ENCODE measurements at places on chromosomes 16 and 17.

- peak; percentile 91 for DNase-seq
These were observed at the start of gene GSE1 for GRCh38 chr16:85612801-85613603. Gene GSE1 (plus strand): TSS chr16:85613322. CDS start chr16:85613392, 70 bp downstream.

DNA sequence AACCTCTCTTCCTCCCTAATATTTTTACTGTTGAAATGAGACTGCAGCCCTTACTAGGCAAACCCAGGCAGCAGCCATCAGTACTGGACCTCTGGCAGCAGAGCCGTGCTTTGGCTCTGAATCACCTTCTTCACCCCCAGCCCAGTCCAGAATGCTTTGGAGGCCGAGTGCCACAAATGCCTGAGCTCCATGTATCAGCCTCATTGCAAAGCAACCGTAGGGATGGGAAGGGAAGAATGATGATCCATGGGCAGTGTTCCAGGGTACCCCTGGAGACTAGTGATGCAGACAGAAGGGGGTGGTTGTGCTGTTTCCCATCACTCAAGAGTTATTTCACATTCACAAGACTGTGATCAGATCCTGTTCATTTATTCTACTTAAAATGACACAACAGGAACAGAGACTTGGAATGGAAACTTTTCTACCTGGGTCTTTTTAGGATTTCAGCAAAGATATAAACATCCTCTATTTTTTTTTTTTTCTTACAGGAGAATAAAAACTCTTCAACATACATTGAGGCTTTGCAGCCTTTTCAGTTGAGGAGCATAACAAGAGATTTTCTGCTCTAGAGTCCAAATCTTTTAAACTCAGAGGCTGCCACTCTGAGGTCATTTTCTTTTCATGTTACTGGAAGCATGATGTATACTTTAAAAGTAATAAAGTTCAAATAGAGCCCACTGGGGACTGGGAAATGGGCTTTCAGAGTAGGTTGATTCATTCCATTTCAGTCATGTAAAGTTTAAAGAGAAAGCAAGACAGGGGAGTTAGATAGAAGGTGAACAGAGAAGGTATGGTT lies 138.3 kb downstream of the KCNJ2 start:
- DNase-seq = no peak

DNA sequence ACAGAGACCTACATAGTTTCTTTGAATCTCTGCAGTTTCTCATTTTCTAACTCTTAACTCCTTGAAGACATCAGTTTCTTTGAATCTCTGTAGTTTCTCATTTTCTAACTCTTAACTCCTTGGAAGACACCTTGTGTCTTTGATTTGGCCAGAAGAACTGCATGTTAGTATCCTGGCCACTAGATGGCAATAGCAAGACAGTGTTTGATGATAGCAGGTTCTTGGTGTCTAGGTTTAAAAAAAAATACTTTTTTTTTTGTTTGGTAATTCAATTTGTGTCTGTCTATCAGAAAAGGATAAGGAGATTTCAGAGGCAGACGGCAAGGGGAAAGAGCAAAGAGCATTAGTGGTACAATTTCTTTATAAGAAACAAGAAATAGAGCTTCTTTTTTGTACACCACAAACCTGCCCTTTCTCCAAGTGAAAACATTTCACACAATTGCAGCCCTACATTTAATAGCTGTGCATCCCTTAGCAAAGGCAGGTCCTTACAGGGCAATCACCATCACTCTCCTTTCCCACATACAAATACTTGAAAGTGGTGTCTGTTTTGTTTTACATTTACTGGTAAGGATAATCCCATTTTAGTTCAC lies 1324.9 kb upstream of the CDH8 start:
- peak; percentile 19 for DNase-seq

DNA sequence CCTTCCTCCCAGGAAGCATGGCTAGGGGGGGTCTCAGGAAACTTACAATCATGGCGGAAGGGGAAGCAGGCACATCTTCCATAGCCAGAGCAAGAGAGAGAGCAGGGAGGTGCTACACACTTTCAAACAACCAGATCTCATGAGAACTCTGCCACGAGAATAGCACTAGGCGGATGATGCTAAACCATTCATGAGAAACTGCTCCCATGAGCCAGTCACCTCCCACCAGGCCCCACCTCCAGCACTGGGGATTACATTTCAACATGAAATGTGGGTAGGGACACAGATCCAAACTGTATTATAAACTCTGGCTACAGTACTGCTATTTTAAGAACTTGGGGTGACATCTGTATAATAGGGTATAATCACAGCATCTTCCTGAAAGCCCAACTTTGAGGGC lies 83.1 kb upstream of the CACNG5 start:
- DNase-seq = no peak

DNA sequence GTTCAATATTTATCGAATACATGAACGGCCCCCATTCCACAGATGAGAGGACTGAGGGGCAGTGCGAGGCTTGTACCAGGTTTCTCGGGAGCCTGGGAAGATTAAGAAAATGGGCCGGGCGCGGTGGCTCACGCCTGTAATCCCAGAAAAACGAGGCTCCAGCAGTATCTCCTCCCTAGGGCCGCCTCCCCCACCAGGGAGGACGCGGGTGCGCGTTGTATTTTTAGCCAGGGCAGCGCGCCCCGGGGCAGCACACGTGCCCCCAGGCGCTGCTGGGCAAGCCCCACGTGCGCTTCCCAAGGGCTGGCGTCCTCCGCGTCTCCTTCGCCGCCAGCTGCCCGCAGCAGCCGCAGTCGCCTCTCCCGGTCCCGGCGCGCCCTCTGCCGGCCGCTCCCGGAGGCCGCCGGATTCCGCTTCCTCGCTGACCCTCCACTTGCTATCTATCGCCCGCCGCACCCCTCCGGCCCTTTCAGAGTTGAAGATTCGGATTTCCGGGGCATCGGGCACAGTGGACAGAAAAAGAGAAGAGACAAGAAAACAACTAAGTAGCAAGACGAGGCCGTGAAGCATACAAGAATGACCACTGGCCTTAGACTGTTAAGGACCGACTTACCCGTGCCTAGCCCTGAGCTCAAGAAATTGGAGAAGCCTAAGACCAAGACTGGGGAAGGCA lies 1.9 kb upstream of the YBX2 start:
- peak; percentile 83 for DNase-seq

- DNase-seq = peak; percentile 9
These were observed 35.2 kb upstream of the ATP2C2 start for GRCh38 chr16:84332975-84333684.

DNA sequence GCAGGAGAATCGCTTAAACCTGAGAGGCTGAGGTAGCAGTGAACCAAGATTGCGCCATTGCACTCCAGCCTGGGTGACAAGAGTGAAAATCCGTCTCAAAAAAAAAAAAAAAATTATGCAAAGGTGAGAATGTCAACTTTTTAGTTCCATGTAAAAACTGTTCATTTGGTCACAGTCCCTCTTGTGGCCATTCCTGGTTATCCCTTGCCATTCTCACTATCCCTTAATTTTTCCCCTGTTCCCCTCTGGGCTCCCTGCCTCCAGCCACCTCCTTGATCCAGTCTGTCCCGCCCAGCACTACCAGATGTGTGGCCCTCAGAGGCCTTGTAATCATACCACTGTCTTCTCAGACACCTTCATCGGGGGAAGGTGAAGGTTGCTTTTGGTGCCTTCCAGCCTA lies 23.4 kb downstream of the DCAF7 start:
- no peak for DNase-seq

- DNase-seq = no peak
These were observed 11.8 kb downstream of the MAP2K3 start for GRCh38 chr17:21296097-21297025.

DNA sequence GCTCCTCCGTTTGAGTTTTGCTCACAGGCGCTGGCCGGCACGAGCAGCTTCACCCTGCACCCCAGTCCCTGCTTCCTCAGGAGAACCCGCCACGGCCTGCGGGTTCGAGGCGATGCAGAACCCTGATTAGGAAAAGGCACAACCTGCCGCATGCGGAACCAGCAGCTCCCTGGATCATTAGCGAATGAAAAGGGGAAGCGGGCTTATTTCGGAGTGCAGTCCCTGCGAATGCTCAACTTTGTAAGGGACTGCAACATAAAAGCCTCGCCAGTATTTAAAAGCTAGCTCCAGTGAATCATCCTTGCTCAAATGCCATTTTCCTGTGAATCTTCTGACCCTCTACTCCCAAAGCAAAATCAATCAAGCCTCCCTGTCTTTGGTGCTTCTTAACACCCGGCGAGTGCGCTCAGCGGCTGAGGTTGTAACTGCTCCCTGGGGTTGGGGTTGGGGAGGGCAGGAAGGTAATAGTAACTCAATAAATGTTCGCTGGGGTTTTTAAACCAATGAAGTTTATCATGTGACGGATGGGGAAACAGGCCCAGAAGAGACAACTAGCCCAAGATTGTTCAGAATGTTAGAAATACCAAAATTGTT lies 678 bp upstream of the AKAP10 start:
- no peak for DNase-seq

DNA sequence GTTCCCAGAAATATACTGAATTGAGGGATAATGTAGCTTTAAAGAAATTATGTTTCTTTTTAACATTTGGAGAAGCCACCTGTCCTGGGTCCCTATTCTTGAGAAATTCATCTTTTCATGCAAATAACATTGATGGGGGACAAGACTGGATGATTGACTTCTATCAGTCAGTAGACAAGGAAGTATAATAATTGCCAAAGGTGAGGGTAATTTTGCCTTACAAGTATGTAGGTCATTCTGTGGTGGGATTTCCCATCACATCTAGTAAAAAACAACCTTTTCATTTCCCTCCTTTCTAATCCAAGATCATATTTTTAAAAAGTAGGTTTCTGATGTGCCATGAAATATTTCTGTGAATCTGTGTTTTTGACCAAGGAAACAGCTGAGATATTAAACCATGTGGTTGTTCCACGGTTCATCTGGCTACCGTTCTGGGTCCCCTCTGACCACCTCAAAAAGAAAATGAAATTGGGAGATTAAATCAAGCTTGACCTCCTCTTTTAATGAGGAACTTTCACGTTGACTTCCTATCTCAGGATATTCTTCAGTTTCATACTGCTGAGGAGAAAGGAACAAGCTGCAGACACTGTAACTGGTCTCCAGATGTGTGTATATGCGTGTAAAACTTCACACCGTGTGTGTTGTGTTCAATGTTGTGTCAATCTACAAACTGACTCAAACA lies 138.6 kb downstream of the MAP2K6 start:
- no peak for DNase-seq

DNA sequence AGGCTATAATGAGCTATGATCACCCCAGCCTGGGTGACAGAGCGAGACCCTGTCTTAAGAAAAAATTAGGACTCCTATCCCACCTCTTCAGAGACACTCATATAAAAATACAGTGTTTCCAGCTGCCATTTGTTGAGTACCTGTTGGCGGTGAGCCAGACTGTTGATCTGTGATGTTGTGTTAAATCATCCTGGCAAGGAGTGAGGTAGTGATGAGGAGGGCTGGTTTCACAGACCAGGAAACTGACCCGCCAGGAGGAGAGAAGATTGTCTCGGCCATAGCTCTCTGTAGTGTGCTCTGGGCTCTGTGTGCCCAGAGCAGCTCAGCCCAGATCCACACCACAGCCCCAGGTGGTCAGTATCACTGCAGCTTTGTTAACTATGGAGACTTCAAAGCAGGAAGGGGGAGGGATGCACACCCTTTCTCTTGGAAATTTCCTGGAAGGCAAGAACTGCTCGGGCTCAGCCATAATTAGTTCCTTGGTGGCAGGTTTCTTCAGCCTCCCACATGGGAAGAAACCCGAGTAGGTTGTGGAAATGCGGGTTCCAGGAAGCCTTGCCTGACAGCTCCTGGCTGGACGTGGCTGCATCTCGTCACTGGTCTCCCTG lies 343.0 kb downstream of the SNX29 start:
- no peak for DNase-seq

DNA sequence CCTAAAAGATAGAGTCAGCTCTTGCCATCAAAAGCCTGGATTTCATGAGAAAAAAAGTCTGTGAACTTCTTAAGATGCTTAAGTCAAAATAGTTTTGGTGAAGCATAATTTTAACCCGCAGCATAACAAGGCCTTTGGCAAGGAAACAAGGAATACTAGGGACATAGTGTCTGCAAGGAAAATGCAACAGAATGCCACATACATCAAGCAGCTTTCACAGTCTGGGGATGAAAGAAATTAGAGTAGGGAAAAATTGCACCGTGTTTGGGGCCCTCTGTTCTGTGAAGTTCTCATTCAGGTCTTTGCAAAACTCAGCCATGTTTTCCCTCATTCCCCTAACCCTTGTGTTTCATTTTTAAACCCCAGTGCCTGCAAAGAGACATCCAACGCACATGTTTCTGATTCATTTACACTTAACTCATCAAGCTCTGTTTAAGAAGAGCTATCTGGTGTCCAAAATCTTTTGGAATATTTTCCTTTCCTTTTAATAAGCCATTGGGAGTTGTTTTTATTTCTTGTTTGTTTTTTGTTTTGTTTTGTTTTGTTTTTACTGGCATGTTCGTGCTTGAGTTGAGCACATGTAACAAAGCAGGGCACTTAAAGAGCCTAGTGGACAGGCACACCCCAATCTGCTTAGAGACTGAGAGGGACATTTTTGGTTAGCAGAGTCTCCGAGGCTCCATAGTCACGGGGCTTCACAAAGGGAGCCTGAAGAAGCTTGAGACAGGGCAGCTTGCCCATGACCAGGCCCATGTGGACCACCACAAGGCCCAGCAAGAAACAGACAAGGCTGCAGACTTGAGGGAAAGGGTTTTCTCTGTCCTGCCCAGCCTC lies 116.5 kb downstream of the ANKFN1 start:
- DNase-seq = no peak
